Urothelium cell line (cell line): ENCODE measurements at places on chromosomes 4 and X.

DNA sequence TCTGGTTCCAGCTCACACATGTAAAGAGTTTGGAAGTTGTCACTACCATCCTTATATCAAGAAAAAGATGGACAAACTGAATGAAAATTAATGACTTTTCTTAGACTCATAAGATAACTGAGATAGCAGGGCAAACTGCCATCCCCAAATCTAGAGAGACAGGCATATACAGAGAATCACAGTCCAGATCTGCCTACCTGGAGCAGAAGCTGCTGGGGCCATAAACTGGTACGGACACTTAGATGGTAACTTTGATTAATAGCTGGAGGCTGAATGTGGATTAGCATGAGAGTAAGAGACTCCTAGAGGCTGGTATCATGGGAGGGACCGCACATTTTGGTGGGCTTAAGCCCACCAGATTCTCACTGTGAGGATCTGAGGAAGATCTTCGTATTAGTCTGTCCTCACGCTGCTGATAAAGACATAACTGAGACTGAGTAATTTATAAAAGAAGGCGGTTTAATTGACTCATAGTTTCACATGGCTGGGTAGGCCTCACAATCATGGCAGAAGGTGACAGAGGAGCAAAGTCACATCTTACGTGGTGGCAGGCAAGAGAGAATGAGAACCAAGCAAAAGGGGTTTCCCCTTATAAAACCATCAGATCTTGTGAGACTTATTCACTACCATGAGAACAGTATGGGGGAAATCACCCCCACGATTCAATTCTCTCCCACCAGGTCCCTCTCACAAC lies 10.8 kb upstream of the POLA1 start:
- no peak for DNase-seq

- no peak for DNase-seq
These were observed 28.0 kb upstream of the CD40LG start for GRCh38 chrX:136619899-136620505.

GRCh38 chr4:13452927-13453579 lies 31.1 kb downstream of the RAB28 start:
- no peak for DNase-seq

- peak; percentile 72 for DNase-seq
These were observed 1.9 kb downstream of the GASK1B start for GRCh38 chr4:158170691-158171561.

DNA sequence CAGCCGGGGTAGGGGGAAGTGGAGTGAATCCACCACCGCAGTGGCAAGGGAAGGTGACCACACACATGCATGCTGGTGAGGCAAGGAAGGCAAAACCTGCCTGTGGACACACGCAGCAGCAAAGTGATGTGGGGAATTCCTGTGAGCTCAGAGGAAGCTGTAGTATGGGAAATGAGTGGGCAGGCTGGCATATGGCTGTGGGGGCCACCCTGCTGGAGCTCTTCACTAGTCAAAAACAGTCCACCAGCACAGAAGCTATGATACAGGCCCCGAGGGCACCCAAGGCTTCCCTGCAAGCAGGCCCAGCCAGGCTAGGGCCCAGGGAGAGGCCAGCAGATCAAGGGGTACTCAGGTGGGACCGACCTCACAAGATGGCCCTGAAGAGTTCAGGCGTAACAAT lies 239.1 kb downstream of the CHM start:
- DNase-seq = no peak

GRCh38 chr4:78047366-78047765 lies 9.8 kb upstream of the FRAS1 start:
- DNase-seq = no peak

DNA sequence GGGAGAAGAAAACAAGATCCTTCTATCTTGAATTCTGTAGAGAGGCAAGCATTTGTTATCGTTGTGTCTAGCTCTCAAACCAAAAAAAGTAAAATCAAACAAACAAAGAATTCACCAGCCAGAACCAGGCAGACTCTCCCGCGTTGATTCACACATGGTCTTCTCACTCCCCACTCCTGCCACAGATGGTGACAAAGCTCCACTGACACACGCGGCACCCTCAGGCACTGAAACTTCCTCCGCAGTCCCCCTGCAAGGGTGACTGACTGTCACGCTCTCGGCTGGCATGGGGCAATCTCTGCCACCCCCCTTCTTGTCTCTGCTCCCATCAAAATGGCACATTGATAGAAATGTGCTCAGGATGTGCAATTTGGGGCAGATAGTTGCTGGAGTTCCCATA lies 304.9 kb downstream of the DHX15 start:
- no peak for DNase-seq

DNA sequence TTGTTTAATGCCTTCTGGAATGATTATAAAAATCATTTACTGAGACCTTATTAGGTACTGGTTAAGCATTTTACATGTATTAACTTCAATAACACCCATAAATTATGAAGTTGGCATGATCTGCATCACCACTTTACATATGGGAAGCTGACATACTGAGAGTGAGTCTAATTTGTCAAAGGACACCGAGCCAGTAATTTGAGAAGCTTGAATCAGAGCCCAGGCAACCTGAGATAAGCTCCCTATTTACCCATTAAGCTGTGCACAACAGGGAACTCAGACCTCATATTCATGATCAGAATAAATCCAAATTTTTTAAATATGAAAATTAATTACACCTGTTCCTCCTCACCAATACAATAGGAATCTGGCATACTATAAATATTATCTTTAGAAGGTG lies 247.9 kb upstream of the EPHA5 start:
- DNase-seq = no peak

- DNase-seq = no peak
These were observed at the start of gene STAP1 for GRCh38 chr4:67558493-67558892. TSS of gene STAP1 (plus strand) at chr4:67558727. CDS start at chr4:67558810, 83 bp downstream.

DNA sequence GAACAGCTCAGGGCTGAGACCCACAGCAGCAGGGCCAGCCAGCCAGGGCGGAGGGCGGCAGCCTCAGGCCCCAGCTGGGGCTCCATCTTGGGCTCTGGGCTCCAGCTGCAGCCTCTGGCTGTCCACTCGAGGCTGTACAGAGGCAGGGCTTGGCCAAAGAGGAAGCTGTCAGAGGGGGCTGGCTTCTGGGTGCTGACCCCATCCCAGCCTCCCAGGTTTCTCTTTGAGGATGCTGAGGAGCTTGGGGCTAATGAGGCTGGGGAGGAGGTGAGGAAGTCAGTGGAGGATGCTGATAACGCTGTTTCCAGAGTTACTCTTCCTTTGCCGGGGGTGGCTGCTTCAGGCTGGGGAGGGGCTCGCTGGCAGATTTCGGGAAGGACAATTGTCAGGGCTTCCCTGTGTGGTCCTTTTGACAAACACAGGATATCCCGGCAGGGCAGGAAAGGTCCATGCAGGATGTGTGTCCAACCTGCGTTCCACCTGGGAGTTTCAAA lies at the start of gene DIPK2B:
DIPK2B (minus strand) TSS at position 136 of the 494 bp plus-strand sequence; CDS start at position 86, 50 bp downstream.
- DNase-seq = no peak

GRCh38 chrX:100090931-100091330 lies 319.1 kb downstream of the PCDH19 start:
- peak; percentile 42 for DNase-seq

GRCh38 chr4:139552517-139553307 lies 3.3 kb downstream of the SETD7 start:
- no peak for DNase-seq

- peak; percentile 80 for DNase-seq
These were observed 36.9 kb downstream of the FHDC1 start for GRCh38 chr4:152972821-152973628.

GRCh38 chr4:147110473-147111367 lies 165.1 kb upstream of the TTC29 start:
- DNase-seq = no peak

DNA sequence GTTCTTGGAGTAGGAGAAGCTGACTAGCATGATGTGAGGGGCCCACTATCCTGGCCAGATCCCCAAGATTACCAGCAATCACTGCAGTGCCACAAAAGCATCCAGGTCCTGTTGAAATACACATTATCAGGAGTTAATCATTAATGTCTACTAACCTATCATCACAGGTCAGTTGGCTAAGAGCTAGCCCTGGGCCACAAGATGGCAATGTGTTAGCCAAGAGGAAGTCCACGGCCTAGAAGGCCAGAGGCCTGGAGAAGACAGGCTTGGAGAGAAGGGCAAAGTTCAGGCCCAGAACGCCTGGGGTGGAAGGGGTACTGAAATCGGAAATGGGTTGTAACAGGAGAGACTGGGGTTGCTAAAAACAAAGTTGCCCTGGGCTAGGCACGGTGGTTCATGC lies 19.9 kb upstream of the KIAA1210 start:
- no peak for DNase-seq

DNA sequence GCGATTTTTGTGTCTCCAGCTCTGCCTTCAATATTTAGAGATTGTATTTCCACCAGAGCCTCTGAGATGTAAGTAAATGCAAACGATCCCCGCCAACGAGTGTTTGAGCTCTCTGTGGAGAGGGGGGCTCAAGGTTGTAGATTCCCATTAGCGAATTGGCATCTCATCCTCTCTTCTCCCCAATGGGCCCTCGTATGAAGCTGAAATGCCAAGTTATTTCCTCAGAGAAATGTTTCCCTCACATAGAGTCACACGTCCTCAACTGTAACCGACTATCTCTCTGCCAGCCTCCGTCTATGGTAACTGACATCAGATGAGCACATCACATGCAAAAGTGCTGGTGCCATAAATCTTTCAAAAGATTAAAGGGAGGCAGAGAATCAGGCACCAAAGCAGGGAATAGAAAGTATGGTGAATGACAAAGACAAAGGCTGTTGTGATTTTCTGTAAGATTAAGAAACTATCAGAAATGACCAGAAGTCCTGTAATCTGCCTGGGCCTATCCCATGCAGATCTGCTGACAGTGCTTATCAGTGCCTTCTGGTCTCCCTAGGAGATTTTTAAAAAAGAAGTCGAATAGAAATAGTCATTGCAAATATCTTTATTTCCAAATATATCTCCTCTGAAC lies 157.1 kb downstream of the PDGFRA start:
- DNase-seq = no peak

DNA sequence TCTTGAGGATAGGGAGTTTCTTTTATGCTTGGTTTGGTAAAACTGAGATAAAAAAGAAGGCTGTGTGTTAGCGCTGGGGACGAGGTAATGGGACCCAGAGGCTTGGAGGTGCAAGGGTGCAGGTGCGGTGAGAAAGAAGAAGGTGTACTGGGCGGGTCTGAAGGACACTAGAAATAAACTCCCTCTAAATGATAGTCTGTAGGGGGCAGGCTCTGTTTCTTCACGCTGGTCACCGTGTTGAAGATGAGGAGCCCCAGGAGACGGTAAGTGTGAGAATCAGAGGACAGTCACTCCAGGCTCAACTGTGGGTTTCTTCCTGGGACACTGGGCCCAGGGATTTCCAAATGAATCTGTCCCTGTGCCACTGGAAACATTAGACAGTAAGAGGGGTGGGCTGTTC lies 131.4 kb downstream of the SORBS2 start:
- DNase-seq = no peak

GRCh38 chrX:31006027-31006426 lies 65.8 kb downstream of the FTHL17 start:
- DNase-seq = no peak

DNA sequence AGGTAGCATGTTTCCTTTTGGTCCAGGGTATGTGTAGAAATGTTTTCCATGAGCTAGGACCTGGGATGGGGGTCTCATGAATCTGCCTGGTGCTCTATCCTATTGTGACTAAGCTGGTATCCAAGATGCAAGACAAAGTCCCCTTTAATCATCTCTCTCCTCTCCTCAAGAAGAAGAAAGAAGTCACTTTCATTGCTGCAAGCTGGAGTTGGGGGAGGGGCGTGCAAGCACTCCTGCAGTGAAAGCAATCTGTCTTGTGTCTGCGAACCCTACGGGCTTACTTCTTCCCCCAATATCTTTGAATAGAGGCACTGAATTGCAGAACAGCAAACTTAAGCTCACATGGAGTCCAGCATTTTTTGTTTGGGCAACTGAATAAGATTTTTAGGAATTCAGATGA lies 27.2 kb upstream of the GRPR start:
- no peak for DNase-seq

DNA sequence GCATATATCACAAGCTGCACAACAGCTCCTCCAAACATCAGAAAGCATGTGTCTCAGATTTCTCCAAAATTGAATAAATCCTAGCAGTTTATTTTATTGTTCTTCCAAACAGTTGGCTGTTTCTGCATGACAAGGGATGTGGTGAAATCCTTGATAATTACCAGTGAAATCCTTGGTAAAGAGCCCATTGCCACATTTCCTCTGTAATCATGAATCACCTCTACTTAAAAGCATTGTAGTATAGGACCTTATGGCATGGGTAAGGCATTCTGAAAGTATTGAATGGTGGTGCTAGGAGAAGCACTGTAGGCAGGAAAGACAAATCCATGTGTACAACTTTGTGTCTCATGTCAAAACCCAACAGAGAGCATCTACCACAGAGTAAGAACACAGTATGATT lies 135.8 kb upstream of the NDST3 start:
- no peak for DNase-seq

DNA sequence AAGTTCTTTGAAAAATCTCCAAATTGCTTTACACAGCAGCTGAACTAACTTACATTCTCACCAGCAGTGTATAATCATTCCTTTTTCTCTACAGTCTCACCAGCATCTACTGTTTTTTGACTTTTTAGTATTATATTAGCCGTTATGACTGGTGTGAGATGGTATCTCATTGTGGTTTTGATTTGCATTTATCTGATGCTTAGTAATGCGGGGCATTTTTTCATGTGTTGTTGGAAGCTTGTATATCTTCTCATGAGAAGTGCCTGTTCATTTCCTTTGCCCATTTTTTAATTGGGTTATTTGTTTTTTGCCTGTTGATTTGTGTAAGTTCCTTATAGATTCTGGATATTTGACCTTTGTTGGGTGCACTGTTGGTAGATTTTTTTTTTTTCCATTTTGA lies 931.7 kb downstream of the CENPC start:
- DNase-seq = no peak

GRCh38 chrX:15953801-15954200 lies 99.2 kb upstream of the AP1S2 start:
- DNase-seq = no peak

GRCh38 chr4:157713342-157713741 lies 459.5 kb downstream of the GASK1B start:
- no peak for DNase-seq
